ENCODE measurements at places on chromosomes 3 and 15. TPM values are rescaled to one million over a fixed set of nuclear protein-coding genes. Genes with fewer than 3 reads are reported as not detected.

The SLC28A1 gene
- not detected for total RNA-seq

The FBXO45 gene
- total RNA-seq, result 12.1 TPM

The GNAT1 gene
- not detected for total RNA-seq

The GHSR gene
- total RNA-seq, result not detected

The FAM3D gene
- 646 TPM for total RNA-seq
